GM12891 (cell line): ENCODE measurements at places on chromosomes 2 and 18.

DNA sequence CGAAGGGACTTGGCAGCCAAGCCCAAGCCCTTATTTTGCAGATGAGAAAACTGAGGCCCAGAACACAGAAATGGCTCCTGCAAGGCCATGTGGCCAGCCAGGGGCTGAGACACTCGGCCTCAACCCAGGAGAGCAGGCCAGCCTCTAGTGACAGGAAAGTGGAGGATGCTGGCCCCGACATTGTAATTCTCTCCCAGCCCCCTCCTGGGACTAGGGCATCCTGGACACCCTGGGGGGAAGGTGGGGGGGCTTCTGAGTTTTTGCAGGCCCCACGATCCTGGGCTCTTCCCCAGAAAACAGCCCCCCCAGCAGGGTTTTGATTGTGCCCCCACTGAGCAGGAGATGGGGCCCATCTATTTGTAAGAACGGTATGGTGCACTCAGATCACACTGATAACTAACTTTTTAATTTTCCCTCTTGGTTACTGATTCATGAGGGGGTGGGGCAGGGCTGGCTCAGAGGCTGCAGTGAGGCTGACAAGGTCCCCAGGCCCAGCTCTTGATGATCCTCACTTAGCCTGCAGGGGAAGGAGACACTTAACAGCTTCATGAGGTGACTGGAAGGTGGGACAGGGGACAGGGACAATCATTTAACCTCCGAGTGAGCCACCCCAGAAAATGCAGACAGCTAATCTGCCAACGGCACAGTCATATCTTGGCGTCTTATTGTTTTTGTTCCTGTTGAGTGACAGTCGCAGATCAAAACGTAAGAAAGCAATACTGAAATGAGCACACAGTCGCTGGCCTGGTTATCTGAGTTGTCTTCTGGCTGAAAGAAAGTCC, 18.9 kb downstream of the SMAD7 start:
- no peak for DNase-seq

GRCh38 chr2:142965443-142965842, 88.0 kb downstream of the KYNU start:
- DNase-seq: no peak

- no peak for DNase-seq
Observed at GRCh38 chr2:191018643-191019119, 4.7 kb upstream of the STAT1 start.

GRCh38 chr2:37326866-37327634, 2.4 kb upstream of the PRKD3 start:
- no peak for DNase-seq

- DNase-seq: no peak
Observed at GRCh38 chr2:197268786-197269584, 41.6 kb downstream of the ANKRD44 start.

GRCh38 chr2:192407692-192408091, 213.0 kb upstream of the TMEFF2 start:
- no peak for DNase-seq

DNA sequence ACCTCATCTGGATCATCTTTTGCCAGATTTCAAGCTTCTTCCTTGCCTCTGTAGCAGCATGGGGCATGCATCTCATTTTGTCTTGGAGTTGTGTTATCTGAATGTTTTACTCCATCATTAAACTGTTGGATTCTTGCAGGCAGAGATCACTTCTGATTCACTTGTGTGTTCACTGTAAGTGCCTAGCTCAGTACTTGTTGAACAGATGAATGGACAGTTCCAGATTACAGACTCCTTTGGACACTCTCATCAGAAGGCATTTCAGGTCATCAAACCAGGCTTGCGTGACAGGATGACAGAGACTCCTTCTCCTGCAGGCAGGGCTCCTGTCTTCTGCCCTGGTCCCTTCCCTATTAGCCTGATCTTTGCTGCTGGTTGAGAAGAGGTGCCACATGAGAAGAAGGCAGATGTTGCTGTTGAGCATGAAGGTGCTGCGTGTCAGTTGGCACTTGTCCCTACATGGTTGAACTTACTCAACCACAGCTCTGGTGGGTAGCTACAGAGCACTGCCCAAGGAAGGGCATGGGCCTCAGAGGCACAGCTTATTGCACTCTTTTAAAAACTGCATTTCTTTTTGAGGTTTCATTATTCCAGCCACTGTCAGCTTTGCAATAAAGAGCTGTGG, 58.9 kb downstream of the INPP4A start:
- no peak for DNase-seq

DNA sequence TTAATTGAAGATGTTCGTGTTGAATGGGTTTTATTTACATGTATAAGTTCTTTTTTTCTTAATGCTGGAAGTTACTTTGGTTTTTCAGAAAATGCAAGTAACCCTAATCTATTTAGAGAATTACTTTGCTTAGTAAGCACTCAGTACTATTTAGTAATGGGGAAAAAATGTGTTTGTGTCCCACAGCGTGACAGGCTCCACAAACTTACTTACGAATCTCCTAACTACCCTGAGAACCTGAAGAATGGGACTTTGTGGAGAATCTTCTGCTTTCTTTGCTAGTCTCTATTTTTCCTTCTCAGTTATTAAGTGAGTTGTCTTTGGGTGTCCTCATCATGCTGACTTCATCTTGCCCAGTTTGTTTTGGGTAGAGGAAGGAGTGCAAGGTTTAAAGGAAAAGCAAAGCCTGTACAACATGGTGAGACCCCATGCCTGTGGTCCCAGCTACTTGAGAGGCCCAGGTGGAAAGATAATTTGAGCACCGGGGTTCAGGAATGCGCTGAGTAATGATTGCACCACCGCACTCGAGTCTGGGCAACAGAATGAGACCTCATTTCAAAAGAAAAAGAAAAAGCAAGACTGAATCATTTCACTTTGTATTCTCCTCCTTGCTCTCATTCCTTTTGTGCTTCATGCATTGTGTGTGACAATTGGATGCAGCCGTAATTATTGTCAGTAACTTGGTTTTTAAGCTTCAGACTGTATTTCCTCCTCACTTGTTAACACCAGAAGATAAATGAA, 10.2 kb downstream of the NEDD4L start:
- DNase-seq: no peak

DNA sequence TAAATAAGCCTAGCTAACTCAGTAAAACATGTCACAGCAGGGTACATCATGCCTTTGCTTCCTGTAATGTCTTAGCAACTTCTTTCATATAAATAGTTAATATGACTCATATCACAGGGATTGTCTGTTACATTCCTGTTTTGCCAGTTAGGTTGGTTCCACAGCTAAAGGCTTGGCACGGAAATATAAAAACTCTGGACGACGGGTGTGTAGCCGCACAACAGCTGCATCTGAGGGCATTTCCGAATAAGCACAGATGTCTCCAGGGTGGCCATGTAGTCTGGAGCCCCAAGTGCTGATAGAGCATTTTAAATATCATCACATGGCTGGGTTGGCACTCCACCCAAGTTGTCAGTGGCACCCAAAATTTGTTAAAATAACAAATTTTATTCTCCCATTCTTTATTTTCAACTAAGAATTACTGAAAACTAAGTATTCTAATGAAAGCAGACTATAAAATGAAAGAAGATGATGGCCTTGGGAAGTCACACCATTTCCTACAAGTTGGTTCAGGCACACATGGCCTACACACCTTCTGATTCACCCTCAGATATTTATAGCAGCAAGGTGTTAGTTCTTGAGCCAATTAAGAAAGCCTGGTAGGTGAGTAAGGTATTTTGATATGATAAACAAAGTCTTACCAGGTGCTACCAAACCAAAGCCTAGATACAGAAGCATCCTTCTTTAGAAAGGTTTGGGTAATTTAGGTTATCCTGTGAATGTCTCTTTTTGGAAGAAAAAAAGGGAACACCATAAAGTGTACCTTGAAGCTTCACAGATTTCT, 61.8 kb upstream of the STK17B start:
- DNase-seq: no peak

DNA sequence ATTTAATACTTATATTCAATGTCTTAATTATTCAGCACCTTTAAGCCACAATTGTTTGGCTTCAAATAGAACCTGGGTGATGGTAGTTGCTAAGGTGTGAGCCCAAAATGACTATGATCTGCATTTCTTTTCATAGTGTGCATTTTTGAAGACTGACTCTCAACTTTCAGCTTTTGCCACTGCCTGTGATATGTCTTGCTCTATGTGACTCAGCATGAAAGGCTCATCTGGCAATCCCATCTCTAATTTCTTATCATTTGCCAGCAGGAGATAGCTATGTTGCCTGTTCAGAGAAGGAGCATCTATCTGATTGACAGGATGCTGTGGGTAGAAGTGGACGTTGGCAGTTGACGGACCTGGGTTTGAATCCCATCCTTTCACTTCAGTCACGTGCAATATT, 34.5 kb upstream of the CCDC93 start:
- DNase-seq: no peak

- DNase-seq: no peak
Observed at GRCh38 chr18:64407606-64408005, 258.7 kb upstream of the LINC00305 start.

DNA sequence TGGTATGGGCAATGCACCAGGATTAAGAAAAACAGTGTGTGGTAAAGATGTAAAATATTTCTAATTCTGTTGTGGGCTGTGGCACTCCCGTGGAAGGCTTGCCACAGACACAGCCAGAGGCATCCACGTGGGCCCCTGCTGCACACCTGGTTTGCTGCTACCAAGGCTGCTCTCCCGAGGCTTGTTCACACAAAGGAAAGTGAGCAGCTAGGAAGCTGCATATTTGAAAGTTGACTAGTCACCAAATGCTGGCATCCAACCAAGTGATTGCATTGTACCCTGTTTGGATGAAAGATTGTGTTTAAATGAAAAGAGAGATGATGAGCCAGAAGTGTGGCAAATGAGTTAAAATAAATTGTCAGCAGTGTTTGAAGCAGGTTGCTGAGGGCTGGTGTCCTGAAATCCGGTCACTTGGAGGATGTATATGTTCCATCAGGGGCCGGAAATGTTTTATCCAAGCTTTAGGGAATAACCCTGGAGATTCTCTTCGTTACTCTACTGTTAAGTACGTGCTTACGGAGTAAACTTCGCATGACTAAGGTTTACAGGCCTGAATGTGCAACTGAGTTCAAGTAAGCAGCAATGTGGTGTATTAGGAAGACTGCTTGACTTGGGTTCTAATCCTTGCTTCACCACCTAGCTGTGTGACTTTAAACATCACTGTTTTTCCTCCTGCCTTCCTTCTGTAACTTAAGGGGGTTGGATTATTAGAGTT, 86.1 kb downstream of the MSH2 start:
- no peak for DNase-seq

- no peak for DNase-seq
Observed at GRCh38 chr18:67961701-67962440, 445.4 kb upstream of the DSEL start.

DNA sequence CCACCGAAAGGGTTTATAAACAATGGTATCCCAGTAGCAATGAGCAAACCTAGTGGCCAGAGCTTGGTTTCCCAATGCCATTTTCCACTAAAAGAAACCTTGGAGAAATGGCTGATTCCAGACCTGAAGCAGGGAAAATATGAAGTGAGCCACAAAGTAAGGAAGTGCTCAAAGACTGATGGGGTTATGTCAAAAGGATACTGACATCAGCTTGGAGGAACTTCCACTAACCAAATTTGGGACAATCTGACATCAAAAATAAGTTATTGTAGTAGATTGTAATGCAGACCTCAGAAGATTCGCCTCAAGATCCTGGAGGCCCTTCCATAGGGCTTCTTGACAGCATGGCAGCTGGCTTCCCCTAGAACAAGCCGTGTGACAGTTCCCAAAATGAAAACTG, 79.4 kb upstream of the SP3 start:
- no peak for DNase-seq

GRCh38 chr2:60507211-60507965, 46.1 kb downstream of the BCL11A start:
- DNase-seq: no peak

- no peak for DNase-seq
Observed at GRCh38 chr18:58502628-58503027, 126.3 kb downstream of the ALPK2 start.

DNA sequence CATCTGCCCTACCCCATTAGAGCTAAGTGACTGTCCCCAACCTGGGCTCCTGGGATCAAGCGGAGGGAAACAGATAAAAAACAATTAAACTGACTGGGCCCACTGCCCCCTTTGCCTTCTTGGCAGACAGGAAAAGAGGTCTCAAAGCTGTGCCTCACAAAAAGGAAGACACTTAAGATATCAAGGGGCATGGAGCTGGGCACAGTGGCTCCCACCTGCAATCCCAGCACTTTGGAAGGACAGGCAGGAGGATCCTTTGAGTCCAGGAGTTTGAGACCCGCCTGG, 75.2 kb upstream of the SP3 start:
- DNase-seq: no peak

DNA sequence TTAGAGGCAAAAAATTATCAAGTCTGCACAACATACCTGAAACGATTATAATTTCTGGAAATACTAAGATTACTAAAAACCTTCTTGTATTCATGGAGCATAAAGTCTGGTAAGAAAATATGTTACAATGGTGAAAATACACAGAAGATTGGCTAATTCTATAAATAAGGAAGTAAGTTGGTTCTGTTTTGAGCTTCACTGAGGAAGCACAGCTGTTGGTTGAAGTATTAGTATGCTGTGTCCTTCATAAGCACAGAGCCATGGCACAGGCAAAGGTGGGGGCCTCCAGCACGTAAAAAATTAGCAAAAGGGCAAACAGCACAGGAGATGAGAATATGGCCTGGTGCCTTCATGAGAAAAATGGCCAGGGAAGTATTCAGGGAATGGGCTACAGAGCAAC, 40.4 kb upstream of the ANKRD62 start:
- no peak for DNase-seq

GRCh38 chr2:12923907-12924610, 207.3 kb downstream of the TRIB2 start:
- DNase-seq: no peak

- no peak for DNase-seq
Observed at GRCh38 chr2:85522090-85522647, 16.8 kb upstream of the MAT2A start.

- DNase-seq: no peak
Observed at GRCh38 chr2:215946586-215946985, 66.8 kb downstream of the MREG start.

DNA sequence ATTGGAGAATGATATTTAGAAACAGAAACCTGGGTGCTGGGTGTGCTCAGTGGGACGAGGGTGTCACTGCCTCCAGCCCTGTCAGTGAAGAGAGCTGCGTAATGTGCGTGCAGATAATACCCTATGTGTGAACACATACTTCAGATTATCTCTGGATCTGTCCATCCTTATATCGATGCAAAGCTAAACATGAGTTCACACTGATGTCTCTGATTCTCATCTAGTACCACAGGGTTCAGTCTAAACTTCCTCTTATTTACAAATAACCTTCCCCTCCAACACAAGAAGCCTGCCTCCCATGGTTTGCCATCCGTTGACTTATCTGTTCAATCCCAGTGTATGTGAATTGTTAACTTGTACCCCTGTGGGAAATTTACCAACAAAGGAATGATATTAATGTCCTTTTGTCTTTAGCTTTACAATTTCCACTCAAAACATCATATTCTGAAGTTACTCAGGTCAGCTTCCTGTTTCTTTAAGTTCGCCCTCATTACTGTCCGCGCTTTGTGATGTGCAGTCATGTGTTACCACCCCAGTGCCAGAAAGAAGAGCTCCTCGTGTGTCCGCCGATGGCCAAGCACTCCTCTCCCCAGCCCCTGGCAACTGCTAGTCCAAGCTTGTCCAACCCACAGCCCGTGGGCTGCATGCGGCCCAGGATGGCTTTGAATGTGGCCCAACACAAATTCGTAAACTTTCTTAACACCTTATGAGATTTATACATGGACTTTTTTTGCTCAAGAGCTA, 108.2 kb downstream of the RTP5 start:
- no peak for DNase-seq
